Stimulated activated CD8-positive, alpha-beta memory T cell treated with anti-CD3 and anti-CD28 coated beads, Interleukin-15, amount 100 ng/mL, for 4 hours (primary cell): ENCODE measurements at places on chromosomes 4 and X.
A peak's percentile ranks its signal among the peaks of the same experiment; 100 is the strongest.

DNA sequence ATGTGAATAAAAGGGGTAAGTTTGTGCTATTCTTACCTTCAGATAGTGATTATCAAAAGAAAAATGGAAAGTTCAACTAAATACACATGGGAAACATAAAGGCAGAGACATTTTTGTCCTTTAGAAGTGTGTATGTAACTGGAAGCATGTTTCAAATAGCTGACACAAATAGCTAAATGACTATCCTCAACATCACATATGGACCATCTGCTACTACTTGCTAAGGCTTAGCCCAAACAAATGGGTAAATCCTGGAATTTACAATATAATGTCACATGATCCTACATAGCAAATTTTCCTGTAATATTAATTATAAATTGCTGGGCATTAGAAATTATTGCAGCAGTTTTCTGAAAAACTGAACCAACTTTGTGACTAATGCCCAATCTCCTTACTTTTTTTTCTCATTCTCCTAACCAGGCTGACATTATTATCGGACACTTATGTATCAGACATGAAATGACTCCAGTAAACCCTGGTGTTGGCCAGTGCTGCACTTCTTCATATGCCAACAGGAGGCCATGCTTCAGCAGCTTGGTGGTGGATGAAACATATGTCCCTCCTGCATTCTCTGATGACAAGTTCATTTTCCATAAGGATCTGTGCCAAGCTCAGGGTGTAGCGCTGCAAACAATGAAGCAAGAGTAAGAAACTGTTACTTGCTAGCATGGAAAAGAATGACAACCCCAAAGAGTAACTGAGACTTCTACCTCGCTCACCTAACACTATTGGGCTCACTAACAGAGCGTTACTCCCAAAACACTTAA is 16.1 kb downstream of the AFP start:
- no peak for DNase-seq

DNA sequence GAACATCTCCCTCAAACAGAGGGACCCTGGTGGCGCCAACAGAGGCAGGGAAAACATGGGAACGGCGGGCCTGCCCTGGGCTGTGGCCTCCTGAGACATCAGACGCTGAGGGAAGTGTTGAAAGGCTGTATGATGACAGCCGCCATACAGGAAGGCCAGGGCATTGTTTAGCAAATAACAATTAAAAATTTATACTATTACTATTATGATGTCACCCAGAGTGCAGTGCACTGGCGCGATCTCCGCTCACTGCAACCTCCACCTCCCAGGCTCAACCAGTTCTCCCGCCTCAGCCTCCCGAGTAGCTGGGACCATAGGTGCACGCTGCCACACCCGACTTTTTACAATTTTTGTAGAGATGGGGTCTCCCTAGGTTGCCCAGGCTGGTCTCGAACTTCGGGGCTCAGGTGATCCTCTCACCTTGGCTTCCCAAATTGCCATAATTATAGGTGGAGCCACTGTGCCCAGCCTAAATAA is 54.6 kb downstream of the CPZ start:
- DNase-seq: no peak

GRCh38 chr4:149017002-149017734 is 575.0 kb upstream of the NR3C2 start:
- no peak for DNase-seq

DNA sequence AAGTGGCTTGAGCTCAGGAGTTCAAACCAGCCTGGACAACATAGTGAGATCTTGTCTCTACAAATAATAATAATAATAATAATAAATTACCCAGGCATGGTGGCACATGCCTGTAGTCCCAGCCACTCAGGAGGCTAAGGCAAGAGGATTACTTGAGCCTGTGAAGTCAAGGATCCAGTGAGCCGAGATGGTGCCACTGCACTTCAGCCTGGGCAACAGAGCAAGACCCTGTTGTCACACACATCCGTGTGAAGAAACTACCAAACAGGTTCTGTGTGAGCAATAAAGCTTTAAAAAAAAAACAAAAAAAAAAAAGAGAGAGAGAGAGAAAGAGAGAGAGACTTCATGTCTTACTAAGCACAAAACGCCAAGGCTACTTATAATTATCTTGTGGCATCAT is 42.5 kb downstream of the ANOS1 start:
- DNase-seq: no peak

- DNase-seq: no peak
Measured at GRCh38 chrX:24443918-24444317, 21.2 kb upstream of the PDK3 start.

- no peak for DNase-seq
Measured at GRCh38 chr4:111930659-111931058, 214.6 kb upstream of the FAM241A start.

GRCh38 chr4:34245276-34245675 is 1999.0 kb downstream of the ARAP2 start:
- DNase-seq: no peak

- DNase-seq: no peak
Measured at GRCh38 chrX:18297251-18297650, 57.2 kb downstream of the SCML2 start.

DNA sequence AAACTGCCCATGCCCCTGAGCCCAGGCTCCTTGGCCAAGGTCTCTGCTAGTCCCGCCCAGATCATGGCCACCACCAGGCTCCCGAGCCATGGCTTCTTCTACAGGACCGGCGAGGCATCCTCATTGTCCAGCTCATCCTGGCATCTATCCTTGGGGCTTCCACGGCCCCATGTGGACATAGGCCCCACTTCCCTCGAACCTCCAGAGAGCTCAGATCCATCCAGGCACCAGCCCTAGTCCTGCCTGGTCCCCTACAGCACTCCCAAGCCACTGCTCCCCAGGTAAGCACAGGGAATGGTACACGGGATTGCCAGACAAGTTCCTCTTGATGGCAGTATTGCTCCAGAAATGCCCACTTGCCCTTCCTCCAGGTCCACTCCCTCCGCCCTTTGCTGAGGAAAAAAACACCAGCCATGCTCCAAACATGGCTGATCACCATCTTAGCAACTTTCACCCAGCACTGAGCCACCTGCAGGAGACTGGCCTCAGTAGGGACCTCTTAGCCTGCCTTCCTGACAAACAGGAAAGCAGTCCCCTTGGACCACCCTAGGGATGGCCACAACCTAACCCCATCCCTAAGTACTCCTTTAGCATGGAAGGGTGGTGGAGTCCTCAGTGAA is 272.1 kb upstream of the AGTR2 start:
- DNase-seq: no peak

DNA sequence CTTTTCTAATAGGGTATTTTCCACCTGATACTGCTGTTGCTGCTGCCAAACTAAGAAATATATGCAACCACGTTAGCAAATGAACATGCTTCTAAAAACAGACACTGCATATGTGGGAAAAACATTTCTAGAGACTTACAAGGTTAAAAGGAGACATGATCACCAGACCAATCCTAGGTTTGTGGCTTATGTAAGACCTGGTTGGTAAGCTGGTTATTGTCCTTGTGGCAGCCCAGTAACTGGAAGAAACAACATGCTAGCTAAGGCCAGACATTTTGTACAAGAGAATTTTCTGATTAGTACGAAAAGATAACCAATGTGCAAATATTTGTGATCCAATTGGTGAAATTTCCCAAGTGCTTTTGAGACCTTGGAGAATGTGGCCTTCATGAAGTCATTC is 112.0 kb downstream of the AFF2 start:
- no peak for DNase-seq

DNA sequence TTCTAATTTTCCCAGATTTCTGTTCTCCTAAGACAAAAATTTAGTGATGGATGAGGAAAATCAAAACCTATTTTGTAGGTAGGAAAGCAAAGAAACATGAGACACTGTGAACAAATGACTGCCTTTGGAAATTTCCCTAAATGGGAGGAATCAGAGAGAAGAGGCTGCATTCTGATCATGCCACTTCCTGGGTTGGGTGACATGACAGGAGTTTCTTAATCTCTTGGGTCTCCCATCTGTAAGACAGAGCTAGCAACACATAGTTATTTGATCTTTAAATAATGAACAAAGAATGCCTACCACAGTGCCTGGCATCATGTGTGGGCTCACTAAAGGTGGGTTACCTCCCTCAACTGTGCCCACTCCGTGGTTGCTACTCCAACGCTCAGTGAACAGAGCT is 57.1 kb downstream of the CCDC149 start:
- no peak for DNase-seq

GRCh38 chrX:24343719-24344118 is 16.7 kb upstream of the SUPT20HL1 start:
- DNase-seq: no peak

- DNase-seq: no peak
Measured at GRCh38 chrX:41670112-41670511, 18.7 kb upstream of the GPR34 start.

DNA sequence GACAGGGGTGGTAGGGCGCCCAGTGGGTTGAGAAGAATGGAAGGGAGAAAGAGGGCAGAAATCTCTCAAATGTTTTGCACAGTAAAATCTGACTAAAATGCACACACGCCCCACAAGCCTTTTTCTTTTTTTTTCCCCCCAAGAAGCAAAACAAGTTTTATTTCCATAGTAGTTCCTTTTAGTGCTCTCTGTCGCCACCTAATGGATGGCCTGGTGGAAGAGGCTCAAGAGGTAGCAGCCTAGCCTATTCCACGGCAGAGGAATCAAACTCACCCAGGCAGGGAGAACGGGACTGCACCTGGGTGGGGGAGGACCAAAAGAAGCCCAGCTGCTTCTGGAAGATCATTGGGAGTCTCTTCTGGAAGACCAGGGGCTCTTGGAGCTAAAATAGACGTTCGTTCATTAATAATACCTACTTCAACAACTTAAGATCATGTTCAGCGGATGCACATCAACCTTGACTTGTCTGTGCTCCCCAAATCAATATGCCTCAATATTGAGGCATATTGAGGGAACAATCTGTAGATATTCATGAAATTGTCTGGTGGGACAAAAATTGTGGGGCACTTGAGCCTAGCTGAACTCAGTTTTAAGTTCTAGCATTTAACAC is 31.6 kb upstream of the IRAK1 start:
- peak; percentile 34 for DNase-seq

- DNase-seq: no peak
Measured at GRCh38 chrX:113790987-113791386, 792.9 kb upstream of the HTR2C start.

- DNase-seq: no peak
Measured at GRCh38 chrX:67523002-67523681, 20.7 kb upstream of the AR start.

- peak; percentile 43 for DNase-seq
Measured at GRCh38 chrX:119482481-119483480, 14.5 kb downstream of the SLC25A5 start.

DNA sequence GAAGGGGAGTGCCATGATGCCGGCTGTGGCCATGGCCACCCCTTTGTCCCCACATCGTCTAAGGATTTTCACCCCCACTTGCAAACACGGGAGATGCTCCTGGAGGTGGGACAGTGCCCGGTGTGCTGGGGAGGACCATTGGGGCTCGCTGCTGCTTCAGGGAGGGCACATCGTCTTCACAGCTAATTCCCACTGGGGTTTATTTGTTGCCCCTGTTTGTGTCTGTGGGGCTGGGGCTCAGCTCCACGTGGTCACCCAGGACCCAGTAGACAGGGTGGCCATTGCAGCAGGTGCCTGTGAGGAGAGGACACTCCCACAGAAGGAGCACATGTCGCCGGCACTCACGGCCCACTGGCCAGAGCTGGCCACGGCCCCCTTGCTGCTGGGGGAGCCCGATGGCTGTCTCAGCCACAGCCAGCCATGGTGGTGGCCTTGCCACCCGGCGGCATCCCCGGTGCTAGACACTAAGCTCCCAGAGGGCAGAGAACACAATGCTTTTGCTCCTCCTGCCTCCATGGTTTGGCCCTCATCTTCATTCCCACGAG is 27.8 kb upstream of the GRPEL1 start:
- no peak for DNase-seq

- DNase-seq: no peak
Measured at GRCh38 chr4:172515266-172515879, 653.2 kb upstream of the GALNT7 start.

- DNase-seq: no peak
Measured at GRCh38 chr4:110484029-110484428, 8.1 kb downstream of the ENPEP start.

DNA sequence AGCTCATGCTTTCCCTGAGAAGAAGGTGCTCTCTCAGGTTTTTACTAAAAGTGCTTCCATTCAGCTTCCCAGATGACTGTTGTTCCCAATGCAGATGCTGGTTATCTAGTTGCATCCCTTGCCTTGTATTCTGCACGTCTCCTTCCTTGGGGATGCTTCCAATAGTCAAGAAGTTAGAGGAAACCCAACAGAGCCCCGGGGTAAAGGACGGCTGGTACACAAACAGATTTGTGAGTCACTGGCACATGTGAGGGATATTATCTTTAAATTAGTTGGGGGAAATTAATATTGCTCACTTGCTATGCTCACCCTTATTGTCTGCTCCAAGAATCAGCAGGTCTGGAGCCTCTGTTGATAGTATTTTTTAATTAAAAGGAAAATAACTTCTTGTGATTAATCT is 465.2 kb upstream of the BOD1L1 start:
- no peak for DNase-seq

GRCh38 chr4:14180166-14180565 is 552.6 kb upstream of the BOD1L1 start:
- DNase-seq: no peak

- no peak for DNase-seq
Measured at GRCh38 chrX:68658530-68658929, 11.1 kb downstream of the STARD8 start.

- DNase-seq: no peak
Measured at GRCh38 chr4:141455651-141456050, 180.7 kb upstream of the IL15 start.

DNA sequence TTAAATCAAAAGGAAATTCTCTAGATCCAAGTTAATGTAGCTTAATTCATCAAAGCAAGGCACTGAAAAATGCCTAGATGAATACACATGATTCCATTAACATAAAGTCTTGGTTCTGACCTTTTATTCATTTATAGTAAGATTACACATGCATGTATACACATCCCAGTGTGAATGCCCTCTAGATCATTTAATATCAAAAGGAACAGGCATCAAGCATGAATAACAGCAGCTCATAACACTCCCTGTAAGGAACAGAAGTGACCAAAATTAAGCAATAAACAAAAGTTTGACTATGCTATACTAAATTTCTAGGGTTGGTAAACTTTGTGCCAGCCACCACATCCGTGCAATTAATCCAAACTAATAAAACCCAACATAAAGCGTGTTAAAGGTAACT is 511.5 kb downstream of the SPIN4 start:
- no peak for DNase-seq

DNA sequence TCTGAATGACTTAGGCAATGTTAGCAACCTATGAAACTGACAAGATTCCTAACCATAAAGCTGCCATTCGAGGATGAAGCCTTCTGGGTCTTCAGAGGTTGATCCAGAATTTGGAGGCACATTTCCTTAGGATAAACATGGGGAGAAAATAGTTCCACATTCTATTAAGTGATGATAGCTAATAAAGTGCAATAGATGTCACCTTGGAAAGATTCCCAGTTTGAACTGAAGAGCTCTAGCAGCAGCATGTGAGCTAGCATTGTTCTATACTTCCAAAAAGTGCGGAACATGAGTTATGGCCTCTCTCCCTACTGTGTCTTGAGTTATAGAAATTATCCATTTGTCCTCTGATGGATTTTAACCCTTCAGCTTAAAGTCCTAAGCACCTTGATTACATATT is 991.4 kb upstream of the SLIT2 start:
- DNase-seq: no peak
